Foreskin fibroblast (primary cell): ENCODE measurements at places on chromosomes 6 and 20.

- no peak for DNase-seq
These were observed 129.2 kb downstream of the PDSS2 start for GRCh38 chr6:107330168-107330567.

DNA sequence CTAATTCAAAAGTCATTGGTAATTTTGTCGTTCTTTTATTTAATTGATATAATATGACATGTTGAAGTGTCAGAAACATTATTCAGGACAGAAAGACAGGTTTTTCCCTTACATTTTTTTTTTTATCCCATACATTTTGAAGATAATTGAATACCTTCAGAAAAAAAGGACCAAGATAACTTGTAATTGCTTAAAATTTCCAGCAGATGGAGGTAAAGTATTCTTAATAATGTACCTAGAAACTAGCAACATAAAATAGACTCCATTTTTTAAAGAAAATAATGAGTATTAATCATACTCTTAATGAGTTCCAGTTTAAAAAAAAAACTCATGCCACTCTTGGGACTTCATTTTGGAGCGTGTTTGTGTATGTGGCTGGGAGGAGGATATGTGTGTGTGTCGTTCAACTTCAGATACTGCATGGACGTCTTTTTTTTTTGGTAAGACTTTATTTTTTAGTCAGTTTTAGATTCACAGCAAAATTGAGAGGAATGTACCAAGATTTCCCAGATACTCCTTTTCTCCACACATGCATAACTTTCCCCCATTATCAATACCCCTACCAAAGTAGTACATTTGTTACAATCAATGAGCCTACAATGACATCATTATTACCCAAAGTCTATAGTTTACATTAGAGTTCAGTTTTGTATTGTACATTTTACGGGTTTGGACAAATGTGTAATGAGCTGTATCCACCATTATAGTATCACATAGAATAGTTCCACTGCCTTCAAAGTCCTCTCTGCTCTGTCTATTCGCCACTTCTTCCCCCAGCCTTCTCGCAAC lies 79.4 kb downstream of the ROS1 start:
- DNase-seq = peak; percentile 6

GRCh38 chr20:34956751-34957472 lies 1.2 kb downstream of the MYH7B start:
- no peak for DNase-seq

- peak; percentile 53 for DNase-seq
These were observed 277.3 kb upstream of the PRND start for GRCh38 chr20:4444404-4444803.

DNA sequence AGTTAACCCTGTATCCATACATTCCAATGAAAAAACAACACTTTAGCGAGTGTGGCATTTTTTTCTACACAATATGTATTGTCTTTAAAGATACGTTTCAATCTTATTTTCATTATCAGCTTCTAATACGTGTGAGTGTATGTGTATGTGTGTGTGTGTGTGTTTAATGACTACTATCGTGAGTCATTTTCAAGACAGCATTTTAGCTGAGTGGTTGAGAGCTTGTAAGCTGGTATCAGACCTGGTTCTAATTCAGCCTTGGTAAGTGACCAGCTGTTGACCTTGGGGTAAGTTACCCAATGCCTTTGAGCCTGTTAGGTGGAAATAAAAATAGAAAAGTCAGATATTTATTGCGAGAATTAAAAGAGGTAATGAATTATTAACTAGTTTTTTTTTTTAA lies 320.0 kb upstream of the NT5E start:
- DNase-seq = peak; percentile 71

GRCh38 chr6:28880894-28881780 lies 42.6 kb downstream of the TRIM27 start:
- peak; percentile 64 for DNase-seq

DNA sequence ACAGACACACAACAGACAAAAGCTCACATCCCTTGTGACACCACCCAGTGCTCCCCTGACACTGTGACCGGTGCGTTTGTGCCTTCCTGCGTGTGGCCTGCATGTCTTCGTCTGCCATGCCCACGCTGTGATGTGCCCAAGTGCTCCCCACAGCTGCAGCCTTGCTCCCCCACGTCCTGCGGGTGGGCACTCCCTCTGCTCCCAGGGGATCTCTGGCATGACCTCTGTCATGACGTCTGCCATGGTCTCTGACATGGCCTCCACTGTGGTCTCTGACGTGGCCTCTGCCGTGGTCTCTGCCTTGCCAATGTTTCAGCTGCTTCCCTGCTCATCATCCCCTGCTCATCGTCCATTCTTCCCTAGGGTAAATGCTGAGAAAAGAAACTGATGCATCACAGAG lies 200.9 kb downstream of the DLL1 start:
- DNase-seq = no peak

GRCh38 chr6:97282238-97282725 lies 734 bp downstream of the MMS22L start:
- DNase-seq = no peak

DNA sequence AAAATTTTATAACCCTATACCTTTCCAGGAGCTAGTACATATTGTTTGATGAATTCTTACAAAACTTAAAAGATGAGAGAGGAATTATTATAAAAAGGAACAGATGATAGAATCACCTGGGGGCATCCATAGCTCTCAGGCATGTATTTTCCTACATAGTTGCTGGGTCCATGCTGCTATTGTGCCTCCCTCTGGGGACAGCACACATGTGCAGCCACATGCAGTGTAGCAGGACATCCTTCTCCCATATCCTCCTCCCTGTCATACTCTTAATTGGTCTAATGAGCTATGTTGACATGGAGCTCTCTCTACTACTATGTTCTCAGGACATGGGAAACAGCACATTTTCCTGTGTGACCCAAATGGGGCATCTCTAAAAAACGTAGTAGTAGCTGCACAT lies 898.2 kb upstream of the MAP3K7 start:
- DNase-seq = no peak

DNA sequence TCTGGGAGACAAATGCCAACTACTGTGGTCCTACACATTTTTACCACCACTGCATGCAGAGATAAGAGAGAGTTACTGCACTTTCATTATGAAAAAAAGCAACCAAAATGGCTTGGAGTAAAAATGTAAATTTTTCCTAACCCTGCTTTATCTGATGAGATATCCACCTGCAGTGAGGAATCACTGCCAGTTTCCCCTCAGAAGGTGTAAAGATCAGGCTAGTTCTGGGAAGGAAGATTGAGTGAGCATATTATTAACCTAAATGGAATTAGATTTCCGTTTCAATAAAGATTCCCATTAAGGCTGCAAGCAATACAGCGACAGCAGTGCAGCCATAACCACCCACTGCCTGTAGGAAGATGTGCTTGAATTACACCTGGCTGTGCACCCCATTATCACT lies 84.9 kb downstream of the QRSL1 start:
- DNase-seq = no peak

DNA sequence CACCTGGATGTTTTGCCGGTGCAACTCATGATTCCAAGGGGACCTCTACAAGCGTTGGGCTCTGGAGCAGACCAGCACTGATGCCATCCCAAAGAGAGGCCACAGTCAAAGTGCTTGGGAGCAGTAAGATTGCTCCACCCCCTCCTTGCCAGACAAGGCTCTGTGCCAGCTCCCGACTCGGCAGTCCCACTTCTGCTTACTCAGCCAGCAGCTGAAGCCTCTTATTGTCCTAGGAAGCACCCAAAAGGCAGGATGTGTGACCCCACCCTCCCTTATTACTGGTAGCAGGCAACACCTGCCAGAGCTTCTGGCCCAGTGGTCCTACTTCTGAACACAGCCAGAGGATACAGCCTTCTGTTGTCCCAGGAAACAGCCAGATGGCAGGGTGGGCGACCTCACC lies 614.2 kb downstream of the TENT5A start:
- no peak for DNase-seq

GRCh38 chr20:16819483-16819882 lies 71.3 kb downstream of the OTOR start:
- DNase-seq = peak; percentile 38

DNA sequence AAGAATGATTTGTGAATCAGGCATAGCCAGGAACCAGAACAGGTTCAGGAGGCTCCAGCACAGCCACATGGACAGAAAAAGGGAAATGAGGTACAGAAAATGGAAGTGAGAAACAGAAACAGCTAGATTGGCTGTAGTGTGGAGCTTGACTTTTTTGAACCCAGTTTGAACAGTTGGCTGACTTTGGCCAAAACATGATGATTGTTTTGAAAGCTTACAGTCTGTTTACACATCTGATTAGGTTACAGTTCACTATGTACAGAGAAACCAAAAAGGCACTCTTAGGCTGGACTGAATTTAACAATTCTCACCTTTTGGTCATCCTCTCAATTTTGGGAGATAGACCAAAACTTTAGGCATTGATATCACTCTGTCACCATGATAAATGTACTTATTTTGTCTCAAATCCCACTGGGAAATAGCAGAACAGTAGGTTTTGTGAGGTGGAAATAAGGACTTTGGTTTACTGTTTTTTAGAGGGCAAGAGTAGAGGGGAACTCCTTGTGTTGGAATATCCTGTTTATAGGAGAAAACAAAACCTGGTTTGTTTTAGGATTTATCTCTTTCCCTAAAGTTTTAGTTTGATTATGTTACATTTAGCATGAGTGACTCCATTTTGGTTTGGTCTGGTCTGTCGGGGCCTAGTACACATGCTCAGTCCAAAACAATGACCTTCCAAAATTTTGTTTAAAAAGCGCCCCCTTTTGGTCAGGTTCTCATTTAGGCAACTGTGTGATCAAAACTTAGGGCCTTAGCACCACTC lies 123.1 kb downstream of the OLIG3 start:
- no peak for DNase-seq

DNA sequence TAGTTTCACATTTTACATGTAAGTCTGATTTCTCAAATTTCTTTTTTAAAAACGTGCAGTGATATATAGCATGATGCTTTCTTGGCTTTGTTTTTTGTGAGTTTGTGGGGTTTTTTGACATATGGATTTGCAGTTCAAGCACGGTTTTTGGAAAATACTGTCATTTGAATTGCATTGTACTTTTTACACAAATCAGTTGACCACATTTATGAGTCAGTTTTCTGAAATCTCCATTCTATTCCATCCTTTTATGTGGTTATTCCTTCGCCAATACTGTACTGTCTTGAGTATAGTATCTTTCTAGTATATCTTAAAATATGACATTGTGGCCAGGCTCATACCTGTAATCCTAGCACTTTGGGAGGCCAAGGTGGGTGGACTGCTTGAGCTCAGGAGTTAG lies 890.0 kb upstream of the CITED2 start:
- peak; percentile 13 for DNase-seq

- no peak for DNase-seq
These were observed 179.2 kb downstream of the TMEM242 start for GRCh38 chr6:157143890-157144798.

DNA sequence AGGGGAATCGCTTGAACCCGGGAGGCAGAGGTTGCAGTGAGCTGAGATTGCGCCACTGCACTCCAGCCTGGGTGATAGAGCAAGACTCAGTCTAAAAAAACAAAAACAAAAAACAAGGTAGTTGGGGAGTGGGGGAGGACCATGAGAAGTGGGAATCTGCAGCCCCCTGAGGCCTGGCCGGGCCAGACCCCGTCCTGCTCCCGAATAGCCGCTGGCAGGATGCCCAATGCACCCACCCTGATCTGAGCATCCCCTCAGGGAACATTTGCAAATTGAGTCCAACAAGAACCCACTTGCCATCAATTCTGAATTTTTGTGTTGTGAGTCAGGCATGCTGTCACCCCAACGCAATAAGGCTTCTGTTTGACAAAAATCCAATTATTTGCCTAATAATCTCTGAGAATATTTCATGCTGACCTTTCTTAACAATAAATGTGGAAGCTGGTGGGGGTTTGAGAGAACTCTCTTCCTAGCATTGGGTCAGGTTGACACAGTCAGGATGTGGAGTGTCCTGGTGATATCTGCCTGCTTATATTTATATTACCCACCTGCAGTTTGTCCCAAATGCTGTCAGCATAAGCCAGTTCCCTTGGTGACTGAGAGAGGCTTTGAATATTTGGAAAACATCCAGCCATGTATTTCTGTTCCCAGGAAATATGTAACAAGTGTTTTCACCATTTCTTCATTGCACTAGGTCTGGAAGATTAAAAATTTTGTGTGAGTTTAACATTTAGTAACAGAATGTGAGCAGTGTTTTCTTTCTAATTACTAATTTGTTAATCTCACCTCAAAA lies 28.4 kb upstream of the FRMD1 start:
- no peak for DNase-seq

DNA sequence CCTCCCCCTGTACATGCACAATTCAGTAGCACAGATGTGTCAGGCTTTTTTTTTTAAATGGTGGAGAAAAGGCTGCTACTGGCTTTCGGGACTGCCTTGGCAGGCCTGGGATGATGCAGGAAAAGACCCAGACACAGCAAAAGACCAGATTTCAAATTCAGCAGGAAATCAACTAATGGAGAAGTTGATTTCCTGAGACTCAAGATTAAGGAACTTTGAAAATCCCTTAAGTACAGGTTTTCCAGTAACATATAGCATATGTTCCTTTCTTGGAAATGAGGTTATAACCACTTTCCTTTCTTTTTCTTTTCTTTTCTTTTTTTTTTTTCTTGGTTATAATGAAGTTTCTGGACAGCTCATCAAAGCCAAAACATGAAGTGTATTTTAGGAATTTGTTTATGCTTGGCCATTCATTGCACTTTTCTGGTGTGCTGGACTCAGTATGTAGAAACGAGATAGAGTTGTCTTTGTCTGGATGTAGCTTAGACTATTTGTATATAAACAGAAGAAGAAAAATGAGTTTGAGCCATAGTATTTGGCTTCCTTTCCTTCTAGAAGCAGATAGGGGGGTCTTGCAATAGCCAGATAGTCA lies 119.4 kb downstream of the SASH1 start:
- no peak for DNase-seq

DNA sequence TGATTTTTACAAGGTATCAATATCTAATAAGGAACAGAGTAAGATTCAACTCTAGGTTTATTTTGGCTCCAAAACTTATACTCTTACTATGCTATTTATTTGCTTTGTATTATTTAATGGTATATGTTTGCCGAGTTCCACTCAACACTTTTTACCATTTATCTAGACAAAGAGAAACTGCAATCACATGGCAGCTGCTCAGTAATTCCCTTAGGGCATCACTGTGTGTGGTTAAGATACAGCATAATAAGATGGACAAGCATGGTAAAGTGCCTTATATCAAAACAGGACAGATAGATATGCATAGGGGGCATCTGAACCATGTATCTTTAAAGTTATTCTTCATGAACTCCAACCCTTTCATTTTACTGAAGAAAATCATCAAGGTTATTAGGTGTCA lies 483.0 kb upstream of the ID4 start:
- DNase-seq = no peak

DNA sequence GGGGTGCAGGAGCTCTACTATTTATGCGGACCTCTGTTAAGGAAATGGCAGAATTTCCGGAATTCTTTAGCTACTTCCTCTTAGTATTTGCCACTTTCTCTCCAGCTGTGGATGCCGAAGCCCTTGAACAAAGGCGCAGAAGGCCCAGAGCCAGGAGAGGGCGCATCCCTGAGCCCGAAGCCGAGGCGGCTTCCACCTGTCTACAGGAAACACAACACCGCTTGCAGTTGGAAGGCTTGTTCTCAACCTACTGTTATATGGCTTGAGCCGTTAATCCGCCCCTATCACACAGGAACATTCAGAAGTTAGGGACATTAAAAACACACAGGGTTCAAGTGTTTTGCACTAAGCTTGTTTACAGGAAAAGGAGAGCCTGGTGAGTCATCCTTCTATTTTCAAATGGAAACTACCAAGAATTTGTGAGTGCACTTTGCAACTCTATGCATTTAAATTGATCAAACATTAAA lies 417.1 kb downstream of the BCKDHB start:
- peak; percentile 48 for DNase-seq

GRCh38 chr6:62480544-62480943 lies 194.5 kb upstream of the KHDRBS2 start:
- DNase-seq = no peak
